ENCODE measurements at places on chromosomes 5 and 9.

GRCh38 chr9:122333169-122333808 lies 37.5 kb upstream of the PTGS1 start:
- no peak for DNase-seq

GRCh38 chr5:6632324-6632887 lies 438 bp downstream of the NSUN2 start:
- no peak for DNase-seq

DNA sequence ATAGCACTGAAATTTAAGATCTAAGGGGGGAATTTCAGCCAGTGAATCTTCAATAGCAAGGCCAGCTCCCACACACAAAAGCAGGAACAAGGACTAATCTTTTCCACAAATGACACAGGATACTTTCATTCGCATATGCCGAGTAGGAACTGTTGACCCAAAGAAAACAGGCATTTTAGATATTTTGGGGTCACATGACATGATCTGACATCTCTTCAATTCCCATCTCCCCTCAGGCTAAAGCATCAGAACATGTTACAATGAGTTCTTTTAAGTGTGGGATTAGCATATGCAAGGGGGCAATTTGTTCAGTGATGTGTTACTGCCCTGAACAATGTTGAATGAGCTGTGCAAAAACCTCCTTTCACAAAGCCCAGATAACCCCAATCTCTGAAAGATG lies 68.2 kb downstream of the TLE1 start:
- no peak for DNase-seq

DNA sequence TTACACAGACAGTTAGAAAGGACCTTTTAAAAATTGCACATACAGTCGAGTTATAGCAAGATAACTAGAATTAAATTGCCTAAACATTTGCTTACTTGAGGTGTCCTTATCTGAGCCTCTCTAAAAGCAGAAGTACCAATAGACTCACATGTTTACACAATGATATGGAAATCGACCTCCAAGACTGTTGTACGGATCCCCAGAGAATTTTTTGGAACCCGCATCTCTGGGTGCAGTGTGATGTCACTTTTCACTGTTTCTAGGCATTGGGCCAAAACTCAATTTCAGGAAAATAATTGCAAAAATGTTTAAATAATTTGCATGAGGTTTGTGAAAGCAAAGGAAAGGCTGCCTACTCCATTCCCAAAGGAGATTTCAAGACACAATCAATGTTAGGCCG lies 63.1 kb upstream of the ATG10 start:
- no peak for DNase-seq

DNA sequence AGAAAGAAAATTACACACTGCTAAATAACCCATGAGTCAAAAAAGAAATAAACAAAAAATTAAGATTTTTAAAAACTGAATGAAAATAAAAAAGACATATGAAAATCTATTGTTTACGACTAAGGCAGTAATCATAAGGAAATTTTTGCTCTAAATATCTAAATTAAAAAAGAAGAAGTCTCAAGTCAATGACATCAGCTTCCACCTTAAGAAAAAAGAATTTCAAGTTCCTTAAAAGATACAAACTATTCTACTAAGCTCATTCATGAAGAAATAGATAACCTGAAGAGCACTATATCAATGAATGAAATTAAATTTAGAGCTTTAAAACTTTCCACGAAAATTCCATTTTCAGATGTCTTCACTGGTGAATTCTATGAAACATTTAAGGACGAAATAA lies 15.7 kb upstream of the STARD4 start:
- DNase-seq = no peak

- DNase-seq = no peak
Measured at GRCh38 chr5:143036146-143036927, 266.2 kb downstream of the ARHGAP26 start.

- no peak for DNase-seq
Measured at GRCh38 chr5:74017786-74018211, 391.8 kb downstream of the ARHGEF28 start.

DNA sequence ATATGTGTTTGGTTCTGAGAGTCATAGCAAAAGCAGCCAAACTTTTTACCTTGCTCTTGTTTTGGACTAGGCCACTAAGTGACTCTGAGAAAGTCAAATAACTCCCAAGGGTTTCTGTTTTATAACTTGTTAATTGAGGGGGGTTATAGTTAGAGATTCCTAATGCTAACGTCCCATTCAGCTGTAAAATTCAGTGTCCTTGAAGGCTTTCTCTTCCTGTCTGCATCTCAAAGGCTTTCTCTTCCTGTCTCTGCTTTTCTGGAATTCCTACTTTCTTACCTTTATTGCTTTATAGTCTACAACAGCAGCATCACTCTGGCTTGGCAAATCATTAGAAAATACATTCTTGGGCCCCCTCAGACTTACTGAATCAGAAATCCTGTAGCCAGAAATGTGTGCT lies 479.5 kb upstream of the SEMA6A start:
- DNase-seq = no peak

GRCh38 chr5:126595486-126596083 lies 566 bp upstream of the ALDH7A1 start:
- no peak for DNase-seq

GRCh38 chr5:145826895-145827674 lies 8.1 kb downstream of the PRELID2 start:
- no peak for DNase-seq

GRCh38 chr9:65437724-65438123 lies 152.7 kb upstream of the FOXD4L5 start:
- DNase-seq = no peak

DNA sequence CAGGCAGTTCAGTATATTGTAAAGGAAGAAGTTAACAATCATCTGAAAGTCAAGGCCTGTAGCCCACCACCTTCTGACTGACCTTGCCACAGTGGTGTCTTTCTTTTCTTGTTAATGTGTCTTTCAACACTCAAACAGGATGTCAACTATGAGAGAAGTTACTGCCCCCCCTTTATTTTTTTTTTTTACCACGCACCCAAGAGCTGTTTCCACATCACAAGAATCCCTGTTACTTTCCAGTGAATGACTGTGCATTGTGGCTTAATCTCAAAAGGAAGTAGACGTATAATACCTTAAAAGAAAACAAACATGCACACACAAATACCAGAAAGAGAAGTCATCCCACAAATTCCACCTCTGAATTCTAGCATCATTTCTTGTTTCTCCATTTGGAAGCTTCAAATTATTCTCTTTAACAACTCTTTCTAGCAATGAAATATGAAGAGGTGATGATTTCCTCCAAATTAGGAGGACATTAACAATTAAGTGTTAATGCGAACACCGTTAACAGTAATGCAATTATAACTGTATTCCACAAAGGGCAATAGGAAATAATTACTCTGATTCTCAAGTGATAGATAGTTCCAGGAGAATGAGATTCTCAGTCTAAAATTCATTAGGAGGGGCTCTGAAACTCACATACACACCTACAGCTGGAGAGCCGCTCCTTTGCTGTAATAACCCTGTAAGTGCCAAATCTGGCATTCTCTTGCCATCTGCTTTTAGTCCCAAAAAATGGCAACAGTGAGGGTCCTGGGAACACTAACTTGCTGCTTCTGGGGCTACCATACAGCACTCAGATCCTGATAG lies 201.0 kb downstream of the EFNA5 start:
- no peak for DNase-seq

GRCh38 chr5:95591490-95591901 lies 28.4 kb upstream of the GPR150 start:
- no peak for DNase-seq

DNA sequence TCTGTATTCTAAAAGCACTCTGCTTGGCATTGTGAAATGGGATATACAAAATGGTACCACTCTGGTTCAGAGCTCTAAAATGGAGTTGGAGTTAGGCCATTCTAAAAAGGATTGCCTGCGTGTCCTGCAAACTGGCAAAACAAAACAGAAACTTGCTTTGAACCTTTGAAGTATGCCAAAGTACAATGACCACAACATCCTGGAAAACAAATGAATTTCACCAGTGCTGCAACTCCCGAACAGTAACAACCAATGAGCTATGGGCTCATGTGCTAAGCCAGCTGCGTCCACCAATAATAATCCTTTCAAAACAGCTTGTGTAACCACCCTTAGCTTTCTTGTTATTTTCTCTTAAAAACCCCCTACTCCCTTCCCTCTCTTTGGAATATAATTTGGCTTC lies 88.4 kb upstream of the CXCL14 start:
- DNase-seq = no peak

All from stimulated activated CD8-positive, alpha-beta memory T cell treated with anti-CD3 and anti-CD28 coated beads, Interleukin-2, amount 100 ng/mL, for 1 hour (primary cell).